ENCODE measurements at places on chromosomes 7 and 10.

DNA sequence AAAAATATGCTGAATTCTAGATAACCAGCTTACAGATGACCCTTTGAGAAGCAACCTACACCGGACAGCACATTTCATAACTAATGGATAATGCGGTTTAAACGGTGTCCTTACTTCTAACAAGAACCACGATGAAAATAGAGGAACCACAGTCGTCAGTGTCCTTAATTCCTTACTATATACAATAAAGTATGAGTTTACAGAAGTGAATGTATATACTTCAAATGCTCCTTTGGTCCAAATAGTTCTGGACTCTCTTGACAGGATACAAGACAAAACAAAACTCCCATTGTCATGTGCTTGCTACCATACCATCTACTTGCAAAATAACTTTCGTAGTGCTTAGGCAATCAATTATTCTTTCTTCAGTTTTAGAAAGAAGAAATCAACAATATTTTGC, 2.4 kb downstream of the NAMPT start:
- no peak for DNase-seq

DNA sequence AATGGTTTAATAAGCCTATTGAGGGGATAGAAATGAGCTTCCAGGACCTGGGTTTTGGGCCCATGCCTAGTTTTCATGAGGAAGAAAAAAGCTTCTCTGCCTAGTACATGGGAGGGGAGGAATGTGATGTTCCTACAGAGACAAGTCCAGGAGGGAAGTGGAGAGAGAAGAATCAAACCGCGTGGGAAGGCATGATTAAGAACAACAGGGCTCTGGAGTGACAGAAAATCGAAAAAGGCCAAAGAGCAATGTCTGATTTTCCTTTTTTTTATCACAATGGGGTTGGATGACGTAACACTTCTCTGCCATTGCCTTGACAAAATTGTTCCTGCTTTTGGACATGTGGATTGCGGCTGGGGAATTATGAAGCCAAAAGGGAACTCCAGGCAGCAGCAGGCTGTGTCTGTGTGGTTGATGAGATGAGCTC, 258.6 kb downstream of the CXCL12 start:
- no peak for DNase-seq

DNA sequence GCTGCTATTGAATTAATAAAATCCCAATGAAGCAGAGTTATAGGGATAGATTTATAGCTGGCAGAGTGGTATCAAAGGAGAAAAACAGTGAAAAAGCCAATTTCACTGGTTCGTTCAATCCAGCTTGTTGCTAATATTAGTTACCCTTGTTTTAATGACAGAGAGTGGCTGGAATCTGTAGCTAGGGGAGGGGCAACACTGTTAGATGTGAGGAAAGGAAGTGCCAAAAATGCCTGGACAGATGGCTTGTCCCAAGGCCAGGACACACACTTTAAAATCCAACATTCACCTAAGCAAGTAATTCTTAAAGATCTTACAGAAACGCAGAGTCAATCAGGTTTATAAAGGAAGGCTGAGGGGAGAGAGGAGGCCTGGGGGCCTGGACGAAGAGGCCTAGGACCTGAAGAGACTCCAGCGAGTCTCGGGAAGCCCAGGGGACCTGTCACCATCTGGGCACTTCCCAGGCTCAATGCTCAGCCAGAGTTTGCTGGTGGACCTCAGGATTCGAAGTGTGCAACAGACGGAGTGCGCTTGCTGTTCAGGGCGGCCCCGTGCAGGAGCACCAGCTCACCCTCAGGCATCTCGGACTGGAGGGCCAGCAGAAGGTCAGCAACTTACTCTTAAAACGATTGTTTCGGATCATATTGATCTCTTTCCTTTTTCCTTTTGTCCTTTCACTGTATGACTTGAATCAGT, 36.7 kb downstream of the TMEM248 start:
- DNase-seq: no peak

DNA sequence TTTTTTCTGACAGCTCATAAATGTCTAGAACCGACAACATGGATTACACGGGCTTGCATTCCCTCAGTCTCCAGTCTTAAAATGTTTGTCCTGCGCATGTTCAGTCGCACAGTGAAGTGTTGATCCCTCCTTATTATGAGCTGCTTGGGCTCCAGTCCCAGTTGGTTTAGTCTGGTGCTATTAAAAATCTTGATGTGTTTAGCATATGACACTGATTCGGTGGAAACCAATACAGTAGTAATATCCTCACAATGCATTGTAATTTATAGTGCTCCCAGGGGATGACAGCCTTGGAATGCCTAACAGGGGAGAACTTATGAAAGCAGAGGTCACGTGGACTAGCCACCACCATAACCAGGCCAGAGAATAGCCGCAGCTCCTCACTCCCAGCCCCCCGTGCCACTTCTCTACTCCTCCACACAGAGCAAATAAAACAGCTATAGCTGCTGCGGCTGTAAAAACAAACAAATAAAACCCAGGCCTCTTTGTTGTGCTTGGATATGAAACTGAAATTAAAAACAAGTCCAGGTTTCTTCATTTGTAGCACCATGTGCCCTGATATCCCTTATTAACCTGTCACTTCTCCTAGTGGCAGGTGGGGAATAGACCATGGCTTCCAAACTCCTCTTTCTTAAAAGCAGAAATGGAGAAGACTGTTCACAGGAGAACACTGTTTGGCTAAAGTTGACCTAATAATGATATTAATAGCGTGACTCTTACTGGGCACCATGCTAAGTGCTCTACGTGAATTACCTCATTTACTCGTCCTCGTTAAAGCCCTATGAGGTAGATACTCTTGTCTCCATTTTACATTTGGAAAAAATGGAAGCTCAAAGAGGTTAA, 7.7 kb downstream of the DPCD start:
- no peak for DNase-seq

DNA sequence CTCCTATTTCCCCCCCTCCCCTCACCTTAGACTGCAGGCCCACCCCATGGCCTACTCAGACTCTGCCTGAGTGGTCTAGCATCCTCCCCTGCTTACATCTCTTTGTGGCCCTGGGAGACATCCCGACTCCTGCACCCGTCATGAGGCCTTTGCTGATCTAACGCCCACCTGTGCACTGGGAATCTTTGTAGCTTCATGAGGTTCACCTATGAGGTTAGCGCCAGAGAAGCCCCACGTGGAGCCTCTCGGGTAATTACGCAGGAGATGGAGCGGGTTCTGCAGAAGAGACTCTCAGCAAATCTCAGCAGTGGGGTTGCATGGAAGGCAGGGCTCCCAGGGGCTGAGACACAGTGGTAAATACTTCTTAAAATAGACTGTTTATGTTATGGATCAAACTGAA, 43.5 kb upstream of the HSPA12A start:
- DNase-seq: no peak

DNA sequence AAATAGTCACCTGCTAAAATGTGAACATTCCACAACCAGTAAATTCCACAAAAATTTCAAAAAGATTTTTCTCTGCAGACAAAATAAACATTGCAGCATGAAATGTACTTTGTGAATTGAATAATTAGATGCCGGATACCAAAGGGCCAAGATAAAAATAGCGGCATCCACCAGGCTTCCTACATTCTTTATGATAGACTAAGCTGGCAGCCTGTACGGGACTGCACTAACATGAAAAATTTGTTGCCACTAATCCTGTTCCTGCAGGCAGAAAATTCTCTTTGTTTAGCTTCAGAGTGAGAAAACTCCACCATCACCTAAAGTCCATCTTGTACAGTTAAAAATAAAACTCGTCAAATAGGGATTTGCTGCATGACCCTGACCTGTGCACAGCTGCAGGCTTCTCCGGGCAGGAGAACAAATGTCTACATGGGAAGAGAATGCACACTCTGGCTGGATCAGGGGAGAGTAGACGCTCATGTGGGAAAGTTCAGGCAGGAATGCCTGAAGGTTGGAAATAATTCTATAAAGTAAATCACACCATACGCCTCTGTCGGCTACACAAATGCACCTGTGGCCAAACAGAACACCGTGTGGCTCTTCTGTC, 15.6 kb upstream of the ADO start:
- no peak for DNase-seq

- DNase-seq: no peak
Observed at GRCh38 chr7:151923097-151923876, 33.0 kb upstream of the GALNTL5 start.

GRCh38 chr10:81116990-81117389, 579.3 kb downstream of the SH2D4B start:
- DNase-seq: no peak

GRCh38 chr7:23072922-23073321, 32.7 kb upstream of the KLHL7 start:
- no peak for DNase-seq

GRCh38 chr7:127039541-127039940, 213.2 kb downstream of the GRM8 start:
- no peak for DNase-seq

- DNase-seq: no peak
Observed at GRCh38 chr7:84583331-84583730, 388.7 kb upstream of the SEMA3A start.

- no peak for DNase-seq
Observed at GRCh38 chr10:47073967-47074366, 162.7 kb downstream of the PTPN20 start.

- DNase-seq: no peak
Observed at GRCh38 chr7:74023092-74023536, 4.9 kb upstream of the ELN start.

DNA sequence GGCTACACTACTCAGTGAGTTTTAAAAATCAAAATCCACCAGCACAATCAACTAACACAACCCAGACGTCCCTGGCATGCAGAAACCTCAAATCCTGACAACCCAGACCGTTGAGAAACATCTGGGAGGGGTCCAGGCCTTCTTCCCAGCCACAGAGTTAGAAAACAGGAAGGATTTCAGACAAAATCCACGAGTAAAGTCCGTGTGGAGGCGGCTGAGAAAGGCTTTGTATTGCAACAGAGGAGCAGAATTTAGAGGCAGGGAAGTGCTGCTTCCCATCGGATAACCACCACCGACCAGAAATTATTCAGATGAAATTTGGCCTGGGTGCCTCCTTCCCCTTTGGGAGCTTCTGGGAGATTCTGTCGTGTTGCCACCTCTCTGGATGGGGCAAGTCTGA, 61.5 kb downstream of the TNS3 start:
- DNase-seq: no peak

- DNase-seq: no peak
Observed at GRCh38 chr10:114372995-114373394, 31.3 kb downstream of the AFAP1L2 start.

- no peak for DNase-seq
Observed at GRCh38 chr10:84944187-84944586, 615.8 kb downstream of the CCSER2 start.

DNA sequence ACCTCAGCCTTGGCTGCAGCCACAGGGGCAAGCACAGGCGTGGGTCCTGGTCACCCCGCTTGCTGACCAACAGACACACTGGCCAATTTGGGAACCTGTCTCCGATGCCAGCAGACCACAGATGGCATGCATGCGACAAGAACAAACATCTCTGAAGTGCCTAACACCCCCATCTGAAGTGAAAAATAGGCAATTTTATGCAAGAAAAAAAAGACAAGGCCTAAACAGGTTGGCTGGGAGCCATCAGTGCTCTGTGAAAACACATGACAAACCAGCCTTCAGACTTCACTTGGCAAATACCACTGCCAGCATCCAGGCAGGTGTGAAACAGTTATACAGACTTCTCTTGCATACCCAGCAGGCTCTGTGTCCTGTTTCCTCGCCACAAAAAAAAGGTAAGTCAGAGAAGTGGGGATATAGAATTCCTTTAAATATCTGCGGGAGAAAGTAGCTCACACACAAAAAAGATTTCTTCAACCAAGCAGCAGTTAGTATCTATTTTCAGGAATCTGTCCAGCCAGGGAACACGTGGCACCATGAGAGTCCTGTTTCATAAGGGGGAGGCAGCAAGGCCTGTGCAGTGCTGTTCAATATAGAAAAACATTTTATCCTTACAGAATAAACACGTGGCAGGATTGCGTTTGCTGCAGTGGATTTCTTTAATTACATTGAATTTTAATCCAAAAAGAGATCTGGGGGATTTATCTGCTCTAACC, 293.4 kb upstream of the MKLN1 start:
- DNase-seq: no peak

DNA sequence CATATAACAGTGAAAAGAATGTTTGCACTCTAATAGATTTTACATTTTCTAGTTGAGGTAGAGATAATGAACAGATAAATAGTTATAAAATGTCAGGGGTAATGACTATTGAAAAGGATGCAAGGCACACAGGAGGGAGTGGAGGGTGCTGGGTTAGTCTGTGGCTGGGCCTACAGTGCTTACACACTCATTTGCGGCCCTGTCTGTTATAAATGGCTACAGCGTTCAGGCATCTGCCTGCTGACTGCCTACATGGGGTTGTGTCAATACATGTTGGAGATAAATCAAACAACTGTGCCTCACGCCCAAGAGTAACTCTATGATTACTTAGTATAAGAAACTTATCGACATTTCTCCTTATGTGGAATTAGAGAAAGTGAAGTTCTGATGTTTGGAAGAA, 313.3 kb downstream of the ACTR3B start:
- no peak for DNase-seq

DNA sequence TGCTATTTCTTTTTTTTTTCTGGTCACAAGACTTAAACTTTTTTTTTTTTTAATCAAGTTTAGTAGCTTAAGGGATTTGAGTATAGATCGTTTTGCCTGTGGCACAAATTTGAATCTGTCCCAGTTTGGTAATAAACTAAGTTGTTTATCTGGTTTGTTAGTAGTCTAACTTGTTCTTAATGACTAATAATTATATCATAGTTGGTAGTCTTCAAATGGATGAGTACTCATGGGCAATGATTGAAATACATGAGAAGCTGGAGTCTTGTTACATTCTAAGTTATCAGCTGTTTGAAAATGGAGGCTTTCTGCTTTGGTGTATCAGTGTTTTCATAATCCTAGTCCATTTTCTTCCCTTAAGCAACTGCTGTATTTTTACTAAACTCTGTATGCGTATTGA, 12.3 kb downstream of the BTAF1 start:
- DNase-seq: no peak

GRCh38 chr10:63498665-63499064, 22.5 kb upstream of the REEP3 start:
- no peak for DNase-seq

DNA sequence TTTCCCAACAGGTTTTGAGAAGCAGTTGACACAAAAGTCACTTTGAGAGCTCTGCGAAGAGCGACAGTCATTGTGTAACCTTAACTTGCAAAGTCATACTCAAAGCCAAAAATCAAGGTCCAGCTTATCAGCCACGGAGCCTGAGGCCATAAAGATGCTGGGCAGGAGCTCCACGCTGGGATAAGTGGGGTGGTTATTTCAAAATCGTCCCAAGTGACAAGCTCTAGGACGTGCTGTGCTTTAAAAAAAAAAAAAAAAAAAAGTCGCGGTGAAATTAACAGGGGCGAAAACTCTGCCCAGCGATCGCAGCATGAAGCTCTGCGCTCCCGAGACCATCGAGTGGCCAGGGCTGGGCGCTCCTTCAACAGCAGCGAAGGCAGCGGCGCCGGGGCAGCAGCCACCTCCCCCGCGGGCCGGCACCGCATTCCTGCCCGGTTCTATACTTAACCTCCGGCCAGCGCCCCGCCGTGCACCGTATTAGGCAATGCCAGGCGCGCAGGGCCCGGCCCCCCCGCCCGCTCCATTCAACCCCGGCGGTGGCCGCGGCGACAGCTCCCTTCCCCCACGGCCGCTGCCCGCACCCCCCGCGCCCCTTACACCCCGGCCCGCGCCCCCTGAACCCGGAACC, 657 bp downstream of the HACD1 start:
- peak; percentile 28 for DNase-seq
